Esophagus muscularis mucosa (tissue), 4 donors: ENCODE measurements at places on chromosomes 5 and 9. TPM values are rescaled to one million over a fixed set of nuclear protein-coding genes. Genes with fewer than 3 reads are reported as not detected.

DNA sequence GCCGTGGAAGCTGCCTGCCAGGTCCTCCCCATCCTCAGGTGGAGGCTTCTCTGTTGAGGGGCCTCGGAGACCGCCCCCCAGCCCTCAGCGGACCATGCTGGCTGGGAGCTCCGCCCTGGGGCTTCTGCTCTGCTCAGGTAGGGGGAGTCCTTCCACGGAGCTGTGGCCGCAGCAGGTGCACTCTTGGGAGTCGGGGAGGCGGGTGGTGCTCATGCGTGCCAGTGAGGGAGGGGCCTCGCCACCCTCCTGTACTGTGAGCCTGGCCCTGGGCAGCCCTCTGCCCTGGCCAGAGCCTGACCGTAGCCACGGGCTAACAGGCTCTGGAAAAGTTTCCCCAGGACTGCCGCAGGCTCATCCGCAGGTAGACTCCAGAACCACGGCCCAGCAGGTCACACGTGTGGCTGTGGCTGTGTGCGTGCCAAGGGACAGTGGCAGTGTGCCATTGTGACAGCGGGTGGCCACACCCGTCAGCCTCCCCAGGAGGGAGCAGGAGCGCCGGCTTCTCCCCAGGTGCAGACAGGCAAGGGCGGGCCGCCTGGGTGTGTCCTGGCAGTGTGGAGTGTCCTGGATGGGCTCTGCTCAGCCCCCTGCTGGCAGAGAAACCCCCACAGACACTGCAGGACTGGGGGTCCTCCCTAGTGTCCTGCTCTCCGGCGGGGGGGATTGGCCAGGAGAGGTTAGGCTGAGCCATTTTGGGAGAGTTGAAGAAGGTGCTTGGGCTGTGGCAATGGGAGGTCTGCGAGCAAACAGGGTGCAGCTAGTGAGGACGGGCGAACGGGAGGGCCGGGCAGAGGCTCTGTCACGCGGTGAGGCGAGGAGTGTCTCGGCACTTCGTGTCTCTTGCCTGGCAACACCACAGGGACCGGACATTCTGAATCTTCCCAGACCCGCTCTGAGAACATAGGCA lies 29.5 kb downstream of the TPPP start:
- H3K4me3 ChIP-seq, result no peak overlapping the region
- H3K4me1 ChIP-seq, result peaks cover 17% of the 10 kb centered on the region
- H3K27me3 ChIP-seq, result no peaks in the 10 kb centered on the region
- peaks cover 79% of the 10 kb centered on the region for H3K36me3 ChIP-seq
- no peak overlapping the region for H3K27ac ChIP-seq

GRCh38 chr5:89129941-89130340 lies 247.0 kb upstream of the MEF2C start:
- H3K4me3 ChIP-seq, result no peak overlapping the region
- H3K27ac ChIP-seq, result no peak overlapping the region
- no peaks in the 10 kb centered on the region for H3K4me1 ChIP-seq

- H3K36me3 ChIP-seq, result peaks cover 75% of the 10 kb centered on the region
- no peaks in the 10 kb centered on the region for H3K27me3 ChIP-seq
- H3K27ac ChIP-seq, result peak overlapping the region; percentile 89
- peaks cover 75% of the 10 kb centered on the region for H3K4me1 ChIP-seq
- no peak for DNase-seq
Measured at GRCh38 chr9:737400-738120, 103.9 kb upstream of the DMRT1 start.

DNA sequence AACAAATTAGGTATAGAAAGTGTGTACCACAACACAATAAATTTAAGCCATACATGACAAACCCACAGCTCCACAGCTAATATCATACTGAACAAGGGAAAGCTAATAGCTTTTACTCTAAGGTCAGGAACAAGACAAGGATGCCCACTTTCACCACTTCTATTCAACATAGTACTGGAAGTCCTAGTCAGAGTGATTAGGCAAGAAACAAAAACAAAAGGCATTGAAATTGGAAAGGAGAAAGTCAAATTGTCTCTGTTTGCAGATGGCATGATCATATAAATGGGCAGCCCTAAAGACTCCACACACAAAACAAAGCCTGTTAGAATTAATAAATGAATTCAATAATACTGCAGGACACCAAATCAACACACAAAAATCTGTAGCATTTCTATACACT lies 548.8 kb downstream of the CTNND2 start:
- no peak overlapping the region for H3K4me3 ChIP-seq
- H3K4me1 ChIP-seq, result no peaks in the 10 kb centered on the region
- H3K27me3 ChIP-seq, result no peaks in the 10 kb centered on the region
- no peaks in the 10 kb centered on the region for H3K36me3 ChIP-seq

GRCh38 chr5:111284825-111285224 lies 60.6 kb downstream of the CAMK4 start:
- no peaks in the 10 kb centered on the region for H3K4me1 ChIP-seq
- no peaks in the 10 kb centered on the region for H3K36me3 ChIP-seq
- no peak overlapping the region for H3K4me3 ChIP-seq
- H3K27ac ChIP-seq, result no peak overlapping the region

- H3K4me1 ChIP-seq, result peaks cover 51% of the 10 kb centered on the region
- H3K36me3 ChIP-seq, result no peaks in the 10 kb centered on the region
- no peak for DNase-seq
- H3K4me3 ChIP-seq, result peak overlapping the region; percentile 66
- peaks cover 32% of the 10 kb centered on the region for H3K27me3 ChIP-seq
- H3K27ac ChIP-seq, result no peak overlapping the region
Measured at GRCh38 chr9:34588671-34589635, 571 bp downstream of the CNTFR start.

DNA sequence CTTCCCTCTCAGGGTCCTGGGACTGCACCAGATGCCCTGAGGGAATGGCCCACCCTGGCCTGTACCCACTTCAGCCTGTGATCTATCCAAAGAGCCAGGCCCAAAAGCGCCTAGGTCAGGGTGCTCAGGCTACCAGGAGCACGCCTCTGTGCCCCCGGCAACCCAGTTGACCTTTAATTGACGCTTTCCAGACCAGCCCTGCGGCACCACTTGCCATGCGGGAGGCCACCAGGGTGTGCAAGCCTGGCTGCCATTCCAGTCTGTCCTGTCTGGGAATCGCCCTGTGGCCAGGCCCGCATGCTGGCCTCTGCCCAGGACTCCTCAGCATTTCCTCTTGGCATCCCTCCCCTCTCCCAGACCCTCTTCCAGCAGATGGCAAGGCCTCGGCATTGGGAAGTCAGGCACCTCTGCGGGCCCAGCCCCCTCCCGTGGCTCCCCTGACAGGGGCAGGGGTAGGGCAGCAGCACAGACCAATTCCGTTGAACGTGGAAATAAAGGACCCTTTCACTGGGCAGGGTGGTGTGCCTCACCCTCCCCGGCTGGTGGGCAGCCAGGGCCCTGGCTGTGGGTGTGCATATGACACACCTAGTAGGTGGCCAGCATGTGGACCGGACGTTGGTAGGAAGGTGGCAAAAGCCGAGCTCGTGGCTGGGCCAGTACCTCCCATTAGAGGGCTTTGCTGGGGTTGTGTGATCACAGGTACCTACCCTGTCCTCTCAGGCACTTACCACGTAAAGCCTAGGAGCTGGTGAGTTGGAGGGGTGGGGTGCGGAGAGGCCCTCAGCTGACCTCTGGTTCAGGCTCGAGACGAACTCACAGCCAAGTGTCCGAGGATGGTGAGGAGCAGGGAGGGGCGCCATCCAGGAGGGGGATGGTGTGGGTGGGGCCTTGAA lies 3.5 kb upstream of the AIF1L start:
- peaks cover 23% of the 10 kb centered on the region for H3K4me1 ChIP-seq
- H3K36me3 ChIP-seq, result no peaks in the 10 kb centered on the region
- peaks cover 18% of the 10 kb centered on the region for H3K27me3 ChIP-seq
- DNase-seq, result no peak
- no peak overlapping the region for H3K4me3 ChIP-seq

- DNase-seq, result no peak
- H3K27me3 ChIP-seq, result no peaks in the 10 kb centered on the region
- no peak overlapping the region for H3K4me3 ChIP-seq
- H3K4me1 ChIP-seq, result no peaks in the 10 kb centered on the region
Measured at GRCh38 chr5:133421394-133421793, 190.9 kb downstream of the FSTL4 start.

GRCh38 chr5:141692533-141692888 lies 10.5 kb upstream of the ARAP3 start:
- peaks cover 10% of the 10 kb centered on the region for H3K4me1 ChIP-seq
- DNase-seq, result no peak
- H3K36me3 ChIP-seq, result no peaks in the 10 kb centered on the region
- H3K27me3 ChIP-seq, result no peaks in the 10 kb centered on the region

DNA sequence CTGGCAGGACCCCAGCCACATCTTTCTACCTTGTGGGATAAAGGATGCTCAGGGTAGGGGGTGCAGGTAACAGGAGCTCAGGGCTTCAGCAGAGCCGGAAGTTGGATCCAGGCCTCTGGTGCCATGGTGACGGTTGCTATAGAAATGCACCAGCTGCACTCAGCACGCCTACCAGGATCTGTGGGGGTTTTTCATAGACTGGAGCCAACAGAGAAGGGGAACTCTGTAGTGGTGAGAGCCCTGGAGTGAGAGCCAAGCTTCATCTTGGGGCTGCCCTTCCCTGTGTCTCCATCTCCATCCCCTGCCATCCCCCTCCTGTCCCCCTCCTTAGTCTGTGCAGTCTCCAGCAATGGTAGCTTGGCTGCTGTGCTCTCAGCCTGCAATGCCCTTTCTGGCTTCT lies 27.5 kb upstream of the BOD1 start:
- H3K4me1 ChIP-seq, result no peaks in the 10 kb centered on the region
- no peak for DNase-seq
- no peaks in the 10 kb centered on the region for H3K27me3 ChIP-seq
- H3K36me3 ChIP-seq, result no peaks in the 10 kb centered on the region
- no peak overlapping the region for H3K27ac ChIP-seq
- H3K4me3 ChIP-seq, result no peak overlapping the region

DNA sequence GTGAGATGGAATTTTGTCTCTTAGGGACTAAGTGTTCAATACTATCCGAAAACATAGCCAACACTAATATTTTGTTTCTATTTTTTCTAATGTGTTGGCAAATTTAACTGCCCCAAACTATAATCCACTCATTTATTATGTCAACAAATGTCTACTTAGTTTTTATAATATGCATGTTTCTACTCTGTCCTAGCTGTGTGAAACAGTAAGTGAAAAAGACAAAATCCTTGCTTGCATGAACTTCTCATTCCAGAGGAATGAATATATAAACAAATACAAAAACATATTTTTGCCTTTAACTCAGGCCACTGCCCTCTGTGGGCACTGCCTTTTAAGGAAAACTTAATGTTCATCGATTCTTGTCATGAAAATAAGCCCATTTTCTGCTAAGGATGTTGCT lies 1275.4 kb upstream of the CDH18 start:
- no peaks in the 10 kb centered on the region for H3K36me3 ChIP-seq
- H3K27ac ChIP-seq, result no peak overlapping the region
- H3K27me3 ChIP-seq, result no peaks in the 10 kb centered on the region
- no peak overlapping the region for H3K4me3 ChIP-seq

GRCh38 chr9:130236436-130236985 lies 29.0 kb upstream of the HMCN2 start:
- peak overlapping the region; percentile 18 for H3K4me3 ChIP-seq
- peaks cover 43% of the 10 kb centered on the region for H3K4me1 ChIP-seq
- H3K27ac ChIP-seq, result peak overlapping the region; percentile 77
- H3K36me3 ChIP-seq, result no peaks in the 10 kb centered on the region

DNA sequence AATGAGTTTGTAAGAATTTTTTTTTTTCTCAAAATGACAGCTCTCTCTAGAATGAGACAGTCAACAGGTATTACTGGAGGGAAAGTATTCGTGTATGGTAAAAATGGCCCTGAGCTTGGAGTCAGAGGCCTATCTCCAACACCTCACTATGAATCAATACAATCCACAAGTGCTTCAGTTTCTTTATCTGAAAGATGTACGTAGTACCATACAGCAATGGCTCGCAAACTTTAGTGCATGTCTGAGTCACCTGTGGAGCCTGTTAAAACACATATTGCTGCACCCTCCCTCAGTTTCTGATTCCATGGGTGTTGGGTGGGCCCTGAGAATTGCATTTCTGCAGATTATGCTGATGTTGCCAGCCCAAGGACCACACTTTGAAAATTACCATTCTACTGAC lies 44.6 kb downstream of the DMRT2 start:
- no peaks in the 10 kb centered on the region for H3K4me1 ChIP-seq
- no peak for DNase-seq
- no peak overlapping the region for H3K4me3 ChIP-seq
- no peaks in the 10 kb centered on the region for H3K27me3 ChIP-seq
- no peak overlapping the region for H3K27ac ChIP-seq

DNA sequence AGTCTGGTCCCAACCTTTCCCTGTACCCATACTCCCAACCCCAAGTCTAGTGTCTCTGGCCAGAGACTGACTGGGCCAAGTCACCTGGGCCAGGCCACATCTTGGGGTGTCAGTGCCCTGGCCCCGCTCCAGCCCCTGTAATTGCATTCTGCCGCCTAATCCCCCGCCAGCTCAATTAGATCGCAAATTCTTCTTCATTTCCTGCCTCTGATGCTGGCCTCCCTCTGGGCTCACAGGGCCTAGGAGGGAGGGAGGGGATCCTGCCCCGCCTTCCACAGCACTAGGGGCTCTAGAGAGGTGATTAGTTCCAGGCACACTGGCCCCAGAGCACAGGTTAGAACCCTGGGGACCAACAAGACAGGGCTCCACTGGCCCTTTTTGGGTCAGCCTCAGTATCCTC lies 5.5 kb downstream of the CXXC5 start:
- H3K4me3 ChIP-seq, result no peak overlapping the region
- no peak for DNase-seq
- H3K36me3 ChIP-seq, result no peaks in the 10 kb centered on the region
- peaks cover 100% of the 10 kb centered on the region for H3K4me1 ChIP-seq

DNA sequence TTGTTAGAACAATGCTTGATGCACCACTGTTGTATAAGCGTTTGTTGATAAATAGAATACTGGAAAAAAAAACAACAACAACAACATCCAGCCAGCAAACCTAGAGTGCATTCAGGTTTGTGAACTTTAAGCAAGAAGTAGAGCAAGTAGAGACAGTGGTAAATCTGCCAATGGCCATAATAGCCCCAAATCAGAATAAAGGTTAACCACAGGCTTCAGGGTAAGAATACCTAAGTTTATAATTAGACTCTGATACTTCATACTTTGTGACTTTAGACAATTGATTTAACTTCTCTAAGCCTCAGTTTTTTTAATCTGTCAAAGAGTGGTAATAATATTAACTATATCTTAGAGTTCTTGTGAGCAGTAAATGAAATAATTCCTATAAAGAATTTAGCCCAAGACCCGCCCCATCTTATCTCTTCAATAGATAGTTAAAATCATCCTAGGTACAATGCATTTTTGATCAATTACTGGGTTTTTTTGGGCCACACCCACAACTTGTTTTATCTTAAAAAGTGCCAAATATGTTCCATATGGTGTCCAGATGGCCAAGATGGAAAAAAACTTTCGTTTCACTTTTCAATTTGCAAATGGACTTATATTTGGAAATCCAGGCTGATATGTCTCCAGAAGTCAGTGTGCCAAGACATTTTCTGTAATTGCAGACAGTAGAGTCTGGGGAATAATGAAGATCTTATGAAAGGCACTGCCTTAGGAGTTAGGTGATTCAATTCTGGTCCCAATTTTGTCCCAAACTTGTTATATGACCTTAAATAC lies 24.5 kb upstream of the DPYSL3 start:
- H3K4me1 ChIP-seq, result peaks cover 26% of the 10 kb centered on the region
- H3K27me3 ChIP-seq, result no peaks in the 10 kb centered on the region

- no peak for DNase-seq
- H3K27ac ChIP-seq, result peak overlapping the region; percentile 62
- H3K4me1 ChIP-seq, result peaks cover 16% of the 10 kb centered on the region
- H3K27me3 ChIP-seq, result no peaks in the 10 kb centered on the region
- H3K36me3 ChIP-seq, result no peaks in the 10 kb centered on the region
Measured at GRCh38 chr9:92147852-92148180, 32.6 kb upstream of the SPTLC1 start.

HSPB3 gene
- total RNA-seq, result 19.1 TPM

ACTL7A gene
- total RNA-seq, result not detected

SPATA31C2 gene
- not detected for total RNA-seq

RORB gene
- total RNA-seq, result 0.66 TPM

FRRS1L gene
- total RNA-seq, result 5.8 TPM

PIP5K1B gene
- total RNA-seq, result 1.0 TPM
